ENCODE measurements at places on chromosomes 7 and 10. TPM values are rescaled to one million over a fixed set of nuclear protein-coding genes. Genes with fewer than 3 reads are reported as not detected.

Gene ABCB8
- total RNA-seq = 51.2 TPM

GRCh38 chr10:78937800-78938694 is 130.7 kb upstream of the ZMIZ1 start:
- H3K27me3 ChIP-seq = no peaks in the 10 kb centered on the region
- H3K27ac ChIP-seq = no peak overlapping the region
- H3K4me1 ChIP-seq = no peaks in the 10 kb centered on the region
- no peaks in the 10 kb centered on the region for H3K36me3 ChIP-seq
- no peak overlapping the region for H3K4me3 ChIP-seq

GRCh38 chr7:87463982-87464381 is 11.5 kb downstream of the ABCB4 start:
- H3K4me3 ChIP-seq = no peak overlapping the region
- peaks cover 14% of the 10 kb centered on the region for H3K27me3 ChIP-seq
- no peak overlapping the region for H3K27ac ChIP-seq
- H3K36me3 ChIP-seq = no peaks in the 10 kb centered on the region
- DNase-seq = no peak
- no peaks in the 10 kb centered on the region for H3K4me1 ChIP-seq

DNA sequence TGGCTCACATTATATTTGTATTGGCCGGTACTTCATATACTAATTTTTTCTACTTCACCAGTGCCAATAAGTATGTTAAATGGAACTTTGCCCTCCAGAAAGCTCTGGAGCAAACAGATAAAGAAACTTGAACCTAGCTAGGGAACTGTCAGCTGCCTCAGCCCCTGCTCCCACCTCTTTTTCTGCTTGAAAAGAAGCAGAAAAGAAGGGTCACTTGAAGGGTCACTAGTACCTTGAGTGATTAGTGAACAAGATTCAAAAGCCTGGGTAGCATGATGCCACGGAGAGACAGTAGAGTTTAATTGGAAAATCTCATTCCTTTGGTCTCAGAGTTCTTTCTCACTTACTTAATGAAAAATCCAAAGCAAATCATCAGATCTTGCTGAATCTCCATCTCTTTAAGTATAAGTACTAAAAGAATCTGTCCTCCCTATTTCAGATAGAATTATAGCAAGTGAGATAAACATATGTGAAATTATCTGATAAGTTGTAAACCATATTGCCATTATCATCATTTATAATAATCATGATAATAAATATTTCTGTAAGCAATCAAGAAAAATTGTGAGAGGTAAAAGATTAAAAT is 47.7 kb downstream of the PTN start:
- H3K36me3 ChIP-seq = no peaks in the 10 kb centered on the region
- no peaks in the 10 kb centered on the region for H3K4me1 ChIP-seq
- no peaks in the 10 kb centered on the region for H3K27me3 ChIP-seq
- DNase-seq = no peak
- no peak overlapping the region for H3K4me3 ChIP-seq
- no peak overlapping the region for H3K27ac ChIP-seq

Gene PCLO
- not detected for total RNA-seq

Gene UROS
- total RNA-seq = 35.9 TPM

Gene GCK
- total RNA-seq = not detected

GRCh38 chr10:129035052-129035827 is 431.8 kb upstream of the MGMT start:
- peak overlapping the region; percentile 88 for H3K27ac ChIP-seq
- peak overlapping the region; percentile 67 for H3K4me3 ChIP-seq
- no peaks in the 10 kb centered on the region for H3K36me3 ChIP-seq
- H3K4me1 ChIP-seq = peaks cover 32% of the 10 kb centered on the region
- peak; percentile 65 for DNase-seq

Gene MYH16
- not detected for total RNA-seq

DNA sequence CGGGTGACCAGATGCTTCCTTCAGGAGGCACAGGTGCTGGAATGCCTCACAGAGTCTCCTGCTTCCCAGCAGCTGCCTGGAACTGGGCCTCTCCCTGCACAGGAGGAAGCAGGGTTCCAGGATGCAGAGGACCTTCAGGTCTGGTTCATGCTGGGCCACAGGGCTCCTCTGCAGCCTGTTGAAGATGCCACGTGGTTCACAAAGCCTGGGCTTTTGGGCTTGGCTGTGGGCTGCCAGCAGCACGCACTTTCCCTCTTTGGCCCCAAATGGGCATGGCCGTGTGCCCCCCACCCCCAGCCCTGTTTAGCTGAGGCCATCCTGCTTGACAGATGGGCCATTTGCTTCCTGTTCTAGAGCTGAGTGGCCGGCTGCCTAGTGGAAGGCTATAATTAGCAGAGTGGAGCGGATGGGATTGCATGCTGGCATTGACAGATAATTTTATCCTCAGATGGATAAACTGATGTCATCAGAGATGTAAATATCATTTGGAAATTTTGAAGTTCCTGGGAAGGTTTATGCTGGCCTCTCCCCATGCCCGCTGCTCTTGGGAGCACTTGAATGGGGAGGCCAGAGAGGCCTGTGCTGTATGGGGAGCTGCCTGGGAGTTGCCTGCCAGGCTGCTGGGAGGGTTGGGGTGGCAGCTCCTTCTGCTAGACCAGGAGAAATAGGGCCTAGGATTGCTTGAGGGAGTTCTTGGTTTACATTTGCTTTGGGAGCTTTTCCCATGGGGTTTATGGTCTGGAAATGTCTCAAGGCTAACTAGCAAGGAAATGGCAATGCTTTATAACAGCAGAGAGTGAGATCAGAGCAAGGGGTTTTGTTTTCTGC is 28.2 kb downstream of the TSPAN15 start:
- no peak overlapping the region for H3K4me3 ChIP-seq
- no peaks in the 10 kb centered on the region for H3K27me3 ChIP-seq
- no peak overlapping the region for H3K27ac ChIP-seq
- no peak for DNase-seq
- H3K36me3 ChIP-seq = no peaks in the 10 kb centered on the region

Gene IFIT1B
- total RNA-seq = 0.15 TPM

DNA sequence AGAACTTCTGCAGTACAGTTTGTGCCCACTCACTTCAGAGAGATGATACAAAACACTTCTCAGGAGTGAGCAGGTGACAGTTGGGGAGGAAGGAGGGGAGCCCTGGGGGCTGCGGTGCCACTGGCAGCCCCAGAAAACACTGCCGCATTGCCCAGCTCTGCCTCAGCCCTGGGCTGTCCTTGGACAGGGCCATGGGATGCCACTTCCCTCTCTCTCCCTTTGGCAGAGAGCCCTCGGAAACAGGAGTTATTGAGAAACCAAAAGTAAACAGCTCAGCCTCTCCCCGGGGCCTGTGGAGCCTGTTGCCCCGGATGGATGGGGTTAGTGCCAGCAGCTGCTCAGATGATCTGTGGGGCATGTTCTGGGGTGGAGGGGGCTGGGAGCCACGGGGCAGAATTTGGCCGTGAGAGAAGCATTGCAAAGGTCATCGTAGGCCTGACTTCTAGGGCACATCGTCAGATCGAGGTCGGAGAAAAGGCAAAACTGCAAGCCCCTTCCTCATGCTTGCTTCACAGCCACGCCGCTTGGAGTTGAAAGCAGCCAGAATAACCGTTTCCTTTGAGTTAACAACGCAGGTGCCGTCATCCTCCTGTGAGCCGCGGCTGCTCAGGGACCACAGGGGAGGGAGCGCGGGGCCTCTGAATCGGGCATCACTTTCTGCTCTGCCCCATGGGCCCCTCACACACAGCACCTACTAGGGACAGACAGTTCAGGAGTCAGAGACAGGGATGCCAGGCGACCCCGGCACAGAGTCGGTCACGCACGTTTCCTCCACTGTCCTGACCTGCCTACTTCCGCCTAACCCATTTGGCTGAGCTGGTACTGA is 256.4 kb downstream of the CAMK1D start:
- H3K27me3 ChIP-seq = no peaks in the 10 kb centered on the region
- H3K36me3 ChIP-seq = no peaks in the 10 kb centered on the region
- H3K27ac ChIP-seq = peak overlapping the region; percentile 95

- H3K27ac ChIP-seq = peak overlapping the region; percentile 31
- H3K36me3 ChIP-seq = peaks cover 47% of the 10 kb centered on the region
- no peaks in the 10 kb centered on the region for H3K27me3 ChIP-seq
- peaks cover 18% of the 10 kb centered on the region for H3K4me1 ChIP-seq
Observed at GRCh38 chr7:100556541-100556940, 17.2 kb downstream of the SAP25 start.

DNA sequence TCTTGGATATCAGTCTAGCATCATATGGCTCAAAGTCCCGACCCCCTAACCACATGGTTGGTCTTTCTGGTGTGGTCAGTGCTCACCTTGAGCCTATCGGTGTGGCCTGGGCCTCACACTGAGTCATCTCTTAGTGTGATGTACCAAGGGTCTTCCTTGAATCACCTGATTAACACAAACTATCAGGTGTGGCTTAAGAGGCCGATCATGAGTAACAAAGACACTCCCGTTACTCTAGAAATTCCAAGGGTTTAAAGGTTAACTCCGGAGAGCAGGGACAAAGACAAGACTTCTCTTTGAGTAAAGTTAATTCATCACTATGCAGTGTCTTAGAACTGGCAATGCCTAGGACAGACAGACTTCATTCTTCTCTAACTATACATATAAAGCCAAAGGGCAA is 52.3 kb upstream of the ARMC3 start:
- H3K27ac ChIP-seq = no peak overlapping the region
- H3K27me3 ChIP-seq = no peaks in the 10 kb centered on the region
- no peak for DNase-seq
- no peaks in the 10 kb centered on the region for H3K36me3 ChIP-seq
- H3K4me3 ChIP-seq = no peak overlapping the region
- no peaks in the 10 kb centered on the region for H3K4me1 ChIP-seq

Data from activated CD4-positive, alpha-beta memory T cell treated with anti-CD3 and anti-CD28 coated beads, Interleukin-2, amount 10 ng/mL, durations not matched to agents 7 days and 5 days (primary cell).